Sciatic nerve (tissue), 2 donors: ENCODE measurements at places on chromosomes 1 and 21. TPM values are rescaled to one million over a fixed set of nuclear protein-coding genes. Genes with fewer than 3 reads are reported as not detected.
A peak's percentile ranks its signal among the peaks of the same experiment; 100 is the strongest.

GRCh38 chr1:244075247-244075722 is 24.2 kb downstream of the ZBTB18 start:
- DNase-seq, result no peak

GRCh38 chr1:168499688-168500049 is 44.1 kb downstream of the XCL2 start:
- DNase-seq, result no peak

DNA sequence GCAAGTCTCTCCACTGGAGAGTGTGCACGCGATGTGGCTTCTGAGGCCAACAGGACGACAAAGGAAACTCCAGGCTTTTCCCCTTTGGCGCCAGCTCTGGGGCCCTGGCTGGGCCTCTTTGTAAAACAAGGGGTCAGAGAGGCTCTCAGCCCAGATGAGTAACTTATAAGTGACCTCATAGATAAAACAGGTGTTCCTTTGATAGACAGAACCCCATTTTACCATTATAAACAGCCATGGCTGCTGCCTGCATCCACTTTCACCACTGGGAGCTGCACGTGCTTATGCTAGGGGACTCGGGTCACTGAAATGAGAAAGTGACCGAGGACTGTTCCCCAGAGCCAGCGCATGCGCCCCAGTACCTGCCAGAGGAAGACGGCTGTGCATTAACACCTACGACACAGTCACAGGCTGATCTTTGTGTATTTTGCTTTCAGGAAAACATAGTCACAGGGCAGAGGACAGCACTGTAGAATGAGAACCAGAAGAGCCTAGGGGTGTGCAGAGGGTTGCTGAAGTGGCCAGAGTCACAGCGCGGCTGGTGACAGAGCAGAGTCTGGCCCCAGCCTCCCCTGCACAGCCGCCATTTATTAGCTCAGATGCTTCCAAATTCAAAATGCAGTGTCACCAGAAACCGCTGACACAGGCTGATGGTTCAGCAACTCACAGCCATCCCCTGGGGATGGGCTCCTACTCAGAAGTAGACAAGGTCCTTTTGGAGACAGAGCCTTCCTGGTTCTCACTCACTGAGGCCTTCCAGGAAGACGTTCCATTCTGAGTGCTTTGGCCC is 12.7 kb downstream of the RNF207 start:
- DNase-seq, result no peak

- DNase-seq, result no peak
Observed at GRCh38 chr1:12014141-12014991, 4.9 kb upstream of the MIIP start.

GRCh38 chr1:97573553-97573952 is 347.3 kb downstream of the DPYD start:
- no peak for DNase-seq

DNA sequence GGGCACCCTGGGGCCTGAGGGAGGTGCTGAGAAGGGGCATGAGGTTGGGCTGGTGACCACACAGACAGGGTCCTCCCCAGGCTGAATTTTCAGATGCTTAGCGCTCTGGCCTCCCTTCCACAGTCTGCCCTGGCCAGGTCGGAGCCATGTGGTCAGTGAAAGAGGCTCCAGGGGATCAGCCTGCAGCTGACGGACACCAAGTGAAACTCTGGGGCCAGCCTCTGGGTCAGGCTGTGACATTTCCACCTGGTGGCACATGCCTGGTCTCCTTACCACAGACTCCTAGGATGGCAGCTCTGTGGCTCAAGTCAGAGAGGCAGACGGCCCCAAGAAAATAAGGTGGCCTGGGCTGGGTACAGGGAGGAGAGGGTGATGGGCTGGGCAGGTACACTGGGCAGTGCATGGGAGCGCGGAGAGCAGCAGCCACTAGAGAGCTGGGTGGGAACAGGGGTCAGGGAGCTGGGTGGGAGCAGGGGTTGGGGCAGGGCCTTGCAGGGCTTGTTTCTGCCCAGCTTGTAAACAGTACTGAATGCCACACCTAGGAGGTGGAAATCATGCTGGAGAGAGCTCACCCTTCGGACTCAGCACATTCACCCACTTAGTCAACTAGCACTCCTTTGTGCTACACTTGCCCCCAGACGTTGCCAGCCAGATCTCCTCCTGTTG is 20.7 kb upstream of the ADARB1 start:
- peak; percentile 46 for DNase-seq

DNA sequence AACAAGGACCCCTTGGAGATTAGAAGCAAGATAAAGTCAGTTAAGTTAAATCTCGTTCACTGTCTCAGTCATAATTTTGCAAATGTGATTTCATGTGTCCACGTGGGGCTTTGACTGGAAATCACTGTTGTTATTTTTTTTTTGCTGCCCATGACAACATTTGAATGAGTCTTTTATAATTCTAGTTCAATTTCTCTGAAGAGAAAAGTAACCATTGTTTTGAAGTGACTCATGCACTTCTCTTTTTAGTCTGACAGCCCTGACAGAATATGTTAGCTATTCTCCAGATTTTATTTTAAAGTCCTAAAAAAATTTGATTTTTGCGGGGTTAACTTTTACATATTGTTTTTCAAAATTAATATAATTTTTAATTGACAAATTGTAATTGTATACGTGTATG is 30.7 kb upstream of the NLRP3 start:
- DNase-seq, result no peak

GRCh38 chr21:43925609-43926008 is 60.6 kb downstream of the AGPAT3 start:
- no peak for DNase-seq

DNA sequence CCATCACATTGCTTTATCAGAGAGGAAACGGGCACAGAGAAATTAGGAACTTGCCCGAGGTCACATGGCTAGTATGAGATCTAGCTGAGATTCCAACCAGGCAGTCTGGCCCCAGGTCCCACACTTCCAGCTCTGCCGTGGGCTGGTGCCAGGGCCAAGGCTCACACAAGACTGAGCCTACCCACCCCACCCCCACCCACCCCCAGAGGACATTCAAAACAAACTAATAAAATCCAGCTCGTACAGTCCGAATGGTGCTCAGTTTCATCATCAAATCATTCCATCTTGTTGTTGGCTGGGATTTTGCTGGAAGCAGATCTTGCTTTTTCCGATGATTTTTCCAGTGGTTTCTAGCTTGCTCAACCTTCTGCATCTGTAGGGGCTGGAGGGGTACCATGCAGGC is 27.9 kb downstream of the MATN1 start:
- DNase-seq, result no peak

DNA sequence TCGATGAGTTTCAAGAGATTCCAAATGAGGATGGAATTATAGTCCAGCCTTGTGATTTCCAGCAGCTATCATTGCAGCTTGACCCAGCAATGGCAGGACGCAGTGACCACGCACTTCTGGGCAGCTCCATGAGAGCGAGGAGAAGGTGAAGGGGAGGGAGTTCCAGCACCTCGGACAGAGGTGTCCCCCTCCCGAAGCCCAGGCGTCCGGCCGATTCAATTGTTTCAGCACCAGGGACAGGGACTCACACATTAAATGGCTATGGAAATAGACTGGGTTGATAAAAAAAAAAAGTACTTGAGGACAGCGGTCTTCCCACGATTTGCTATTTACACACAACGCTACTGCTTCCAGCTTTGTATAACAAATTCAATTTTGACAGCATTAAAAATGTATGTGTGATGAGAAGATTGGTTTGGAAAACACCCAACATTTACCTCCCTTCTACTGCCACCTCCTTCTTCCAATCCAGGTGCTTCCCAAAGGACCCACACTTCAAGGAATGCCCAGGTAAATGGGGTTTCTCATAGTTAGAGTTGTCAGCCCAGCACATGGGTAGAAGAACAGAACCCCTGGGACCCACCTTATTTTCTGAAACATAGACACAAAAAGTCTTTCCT is 71.8 kb downstream of the DISP3 start:
- DNase-seq, result peak; percentile 70

PLK3 gene
- 26.1 TPM for total RNA-seq

CSF1 gene
- total RNA-seq, result 61.2 TPM

OR2L13 gene
- total RNA-seq, result 0.36 TPM

FAM43B gene
- 0.18 TPM for total RNA-seq

IL20 gene
- total RNA-seq, result not detected
